Mucosa of descending colon (tissue), 3 donors: ENCODE measurements at places on chromosomes 13 and 19. TPM values are rescaled to one million over a fixed set of nuclear protein-coding genes. Genes with fewer than 3 reads are reported as not detected.

GRCh38 chr13:49584771-49585182, 581 bp downstream of the RCBTB1 start:
- DNase-seq, result no peak

GRCh38 chr19:10729411-10729810, 11.5 kb downstream of the DNM2 start:
- peak; percentile 31 for DNase-seq

GRCh38 chr13:73794755-73795154, 339.4 kb downstream of the KLF12 start:
- no peak for DNase-seq

GRCh38 chr19:34556488-34556887, 74.9 kb downstream of the WTIP start:
- no peak for DNase-seq

- DNase-seq, result no peak
Measured at GRCh38 chr13:111548301-111548700, 227.9 kb downstream of the TEX29 start.

GRCh38 chr19:49758292-49758691, 4.8 kb downstream of the TSKS start:
- no peak for DNase-seq

Gene TINCR
- total RNA-seq, result 4.6 TPM

Gene ZNF221
- 5.8 TPM for total RNA-seq

Gene TNNI3
- total RNA-seq, result not detected

Gene DENND1C
- 3.8 TPM for total RNA-seq

Gene PALM3
- total RNA-seq, result 1.0 TPM

GRCh38 chr13:31733066-31733465, 6.3 kb upstream of the RXFP2 start:
- no peak for DNase-seq

GRCh38 chr19:45591004-45591637, 6.5 kb upstream of the OPA3 start:
- peak; percentile 79 for DNase-seq

Gene CD177
- 202 TPM for total RNA-seq

Gene KIR2DL4
- 0.51 TPM for total RNA-seq

- DNase-seq, result no peak
Measured at GRCh38 chr13:101398191-101398590, 18.1 kb downstream of the NALCN start.

GRCh38 chr19:18322318-18322758, 538 bp downstream of the LSM4 start:
- DNase-seq, result peak; percentile 89
